ENCODE measurements at places on chromosomes 1 and 21.

DNA sequence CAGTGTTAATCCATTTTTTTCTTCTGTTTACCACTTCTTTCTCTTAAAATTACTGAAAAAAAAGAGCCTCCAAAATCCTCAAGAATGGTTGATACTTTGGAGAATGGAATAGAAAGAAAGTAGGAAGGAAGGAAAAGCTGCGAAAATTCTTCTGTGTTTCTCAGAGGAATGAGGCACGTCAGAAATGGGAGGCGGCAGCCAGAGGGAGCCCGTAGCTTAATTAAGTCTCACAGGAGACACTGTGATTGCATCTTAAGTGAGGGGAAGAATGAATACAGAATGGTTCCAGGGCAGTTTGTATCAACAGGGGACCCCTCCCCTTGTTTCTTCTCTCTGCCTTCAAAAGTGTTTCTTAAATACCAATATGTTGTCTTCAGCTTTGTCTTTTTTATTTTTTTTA, 1099.5 kb downstream of the PLA2G4A start:
- DNase-seq = no peak

DNA sequence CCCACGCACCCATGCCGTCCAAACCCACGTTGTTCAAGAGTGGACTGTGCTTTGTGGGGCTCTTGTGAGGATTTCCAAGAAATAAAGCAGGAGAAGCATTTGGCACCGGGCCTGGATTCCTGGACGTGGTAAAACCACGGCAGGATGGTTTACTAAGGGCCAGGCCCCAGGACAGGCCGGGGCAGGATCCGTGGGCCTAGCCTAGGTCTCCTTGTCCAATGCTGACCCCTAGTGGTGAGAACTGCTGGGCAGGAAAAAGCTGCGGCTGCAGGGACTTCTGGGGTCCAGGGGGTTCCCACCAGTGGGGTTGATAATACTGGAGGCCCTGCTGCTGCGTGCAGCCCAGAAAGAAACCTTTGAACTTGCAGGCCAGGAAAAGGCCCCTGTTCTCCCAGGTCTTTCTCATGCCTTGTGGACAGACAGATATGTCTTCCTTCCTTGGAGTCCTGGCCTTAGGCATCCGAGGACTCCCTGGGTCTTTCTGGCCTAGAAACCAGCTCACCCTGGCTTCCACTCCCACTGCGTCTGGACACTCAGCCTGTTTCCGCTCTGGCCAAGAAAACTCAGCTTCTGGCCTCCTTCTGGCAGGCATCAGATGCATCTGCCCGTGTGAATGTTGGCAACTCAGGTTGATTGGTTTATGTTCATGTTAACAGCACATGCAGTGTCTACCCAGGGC, 106.9 kb upstream of the TMEM51 start:
- DNase-seq = peak; percentile 54

- DNase-seq = no peak
Observed at GRCh38 chr1:51976846-51977602, 13.5 kb downstream of the RAB3B start.

- DNase-seq = no peak
Observed at GRCh38 chr1:174794861-174795260, 204.9 kb upstream of the CACYBP start.

GRCh38 chr1:235160383-235160956, 580 bp downstream of the RBM34 start:
- peak; percentile 57 for DNase-seq

- peak; percentile 40 for DNase-seq
Observed at GRCh38 chr1:111463029-111463683, 10.6 kb upstream of the C1orf162 start.

GRCh38 chr21:15274701-15275485, 210.1 kb upstream of the NRIP1 start:
- no peak for DNase-seq

DNA sequence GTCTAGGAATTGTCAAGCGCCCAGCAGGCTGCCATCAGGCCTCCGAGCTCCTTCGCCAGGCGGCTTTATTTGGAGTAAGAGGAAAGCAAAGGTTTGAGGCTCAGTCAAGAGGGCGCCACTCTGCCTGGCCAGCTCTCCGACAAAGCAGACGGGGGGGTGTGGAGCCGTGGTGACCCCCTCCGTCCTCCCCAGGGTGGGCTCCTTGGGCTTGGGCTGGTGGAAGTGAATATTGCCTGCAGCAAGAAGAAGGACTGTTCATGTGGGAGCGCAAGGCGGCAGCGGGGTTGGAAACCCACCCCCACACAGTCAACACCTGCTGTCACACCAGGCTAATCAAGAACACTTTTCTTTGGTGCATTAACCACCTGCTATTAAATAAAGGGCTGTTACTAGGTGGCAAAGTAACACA, 14.6 kb downstream of the EPHX1 start:
- DNase-seq = no peak

- DNase-seq = peak; percentile 72
Observed at GRCh38 chr1:174743654-174744561, 255.8 kb upstream of the CACYBP start.

DNA sequence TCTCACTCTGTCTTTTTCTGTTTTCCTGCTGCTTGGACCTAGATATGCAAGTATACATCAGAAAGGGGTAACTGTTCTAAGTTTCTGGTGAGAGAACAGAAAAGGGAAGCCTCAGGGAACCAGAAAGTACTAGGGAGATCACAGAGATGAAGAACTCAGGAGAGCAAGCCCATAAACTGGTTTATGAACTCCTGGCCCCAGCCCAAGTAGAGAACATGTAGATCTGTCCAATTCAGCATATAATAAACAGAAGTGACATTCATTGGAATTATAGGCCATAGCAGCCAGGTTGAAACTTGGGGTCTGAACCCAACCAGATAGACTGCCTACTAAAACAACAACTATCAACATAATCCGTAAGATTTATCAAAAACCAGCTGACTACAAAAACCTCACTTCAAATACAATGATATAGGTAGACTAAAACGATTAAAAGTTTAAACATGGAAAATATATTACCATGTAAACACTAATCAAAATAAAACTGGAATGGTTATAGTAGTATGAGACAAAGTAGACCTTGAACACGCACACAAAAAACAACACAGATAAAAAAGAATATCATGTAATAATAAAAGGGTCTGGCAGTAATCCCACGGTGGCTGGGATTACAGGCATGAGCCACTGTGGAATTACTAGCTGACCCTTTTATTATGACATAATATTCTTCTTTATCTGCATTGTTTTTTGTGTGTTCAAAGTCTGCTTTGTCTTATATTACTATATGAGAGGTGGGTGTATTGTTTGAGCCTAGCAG, 65.0 kb downstream of the ZSWIM5 start:
- no peak for DNase-seq

GRCh38 chr1:66598670-66599069, 64.7 kb downstream of the SGIP1 start:
- DNase-seq = no peak

DNA sequence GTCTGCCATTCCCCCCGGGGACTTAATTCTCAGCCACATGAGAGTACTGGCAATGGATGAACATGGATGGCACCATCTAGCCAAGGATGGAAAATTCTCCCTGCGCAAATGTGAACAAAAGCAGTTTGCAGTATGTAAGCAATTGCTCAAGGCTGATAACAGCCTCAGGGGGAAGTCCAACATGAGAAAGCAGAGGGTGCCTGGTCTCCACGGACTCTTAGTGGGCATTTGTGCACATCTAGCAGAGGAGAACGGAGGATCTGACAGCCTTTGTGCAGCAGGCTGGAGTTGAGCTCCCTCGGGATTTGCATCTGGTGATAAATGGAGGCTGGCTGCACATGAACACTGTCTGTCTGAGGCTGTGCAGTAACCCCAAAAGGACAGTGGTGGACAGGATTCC, 13.9 kb upstream of the OLIG1 start:
- no peak for DNase-seq

- DNase-seq = no peak
Observed at GRCh38 chr1:211183747-211184313, 49.9 kb upstream of the KCNH1 start.

- no peak for DNase-seq
Observed at GRCh38 chr21:38761531-38761930, 44.2 kb upstream of the ETS2 start.

- DNase-seq = no peak
Observed at GRCh38 chr1:107927820-107928219, 37.2 kb downstream of the VAV3 start.

GRCh38 chr1:198829944-198830343, 191.1 kb downstream of the PTPRC start:
- no peak for DNase-seq

DNA sequence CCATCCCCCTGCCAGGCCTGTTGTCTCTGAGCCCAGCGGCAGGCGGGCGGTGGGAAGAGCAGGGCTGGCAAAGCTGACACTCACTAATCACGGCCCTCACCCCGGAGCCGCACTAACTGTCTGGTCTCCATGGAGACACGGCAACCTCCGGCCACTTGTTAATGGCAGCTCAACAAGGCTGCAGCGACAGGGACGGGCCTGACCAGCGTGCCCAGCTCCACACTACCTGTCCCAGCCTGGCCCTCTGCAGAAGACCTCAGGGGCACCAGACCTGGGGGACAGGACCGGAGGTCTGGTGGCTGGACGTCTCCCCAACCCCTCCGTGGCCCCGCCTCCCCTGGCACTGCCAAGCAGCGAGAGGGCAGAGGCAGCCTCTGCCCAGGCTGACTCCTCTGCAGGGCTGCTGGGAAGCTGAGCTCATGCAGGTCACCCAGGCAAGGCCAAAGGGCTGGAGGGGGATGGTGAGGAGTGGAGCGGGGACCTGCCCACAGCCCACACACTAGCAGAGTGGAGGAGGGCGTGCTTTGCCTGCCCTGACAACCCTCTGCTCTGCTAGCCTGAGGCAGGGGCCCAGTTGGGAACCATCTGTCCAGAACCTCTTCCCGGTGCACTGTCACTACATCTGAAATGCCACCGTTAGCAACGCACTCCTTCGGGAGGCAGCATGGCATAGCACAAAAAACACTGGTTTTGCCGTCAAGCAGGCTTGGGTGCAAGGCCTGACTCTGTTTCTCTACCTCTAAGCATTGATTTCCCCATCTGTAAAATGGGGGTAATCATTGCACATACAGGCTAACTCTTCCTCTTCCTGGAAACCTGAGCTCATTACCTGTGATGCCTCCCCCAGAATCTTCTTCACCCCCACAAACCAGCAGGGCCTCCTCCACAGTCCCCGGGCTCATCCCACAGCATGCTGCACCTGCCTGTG, 29.6 kb upstream of the WASF2 start:
- no peak for DNase-seq

GRCh38 chr1:76219366-76219818, 144.8 kb downstream of the ST6GALNAC3 start:
- DNase-seq = no peak

GRCh38 chr1:4684136-4684535, 29.7 kb downstream of the AJAP1 start:
- no peak for DNase-seq

GRCh38 chr21:18498431-18498830, 94.8 kb upstream of the TMPRSS15 start:
- no peak for DNase-seq

- no peak for DNase-seq
Observed at GRCh38 chr1:164641353-164641730, 82.4 kb downstream of the PBX1 start.

GRCh38 chr1:29426701-29427279, 190.5 kb downstream of the PTPRU start:
- DNase-seq = no peak

GRCh38 chr1:161080441-161081405, 8.6 kb downstream of the NECTIN4 start:
- no peak for DNase-seq

DNA sequence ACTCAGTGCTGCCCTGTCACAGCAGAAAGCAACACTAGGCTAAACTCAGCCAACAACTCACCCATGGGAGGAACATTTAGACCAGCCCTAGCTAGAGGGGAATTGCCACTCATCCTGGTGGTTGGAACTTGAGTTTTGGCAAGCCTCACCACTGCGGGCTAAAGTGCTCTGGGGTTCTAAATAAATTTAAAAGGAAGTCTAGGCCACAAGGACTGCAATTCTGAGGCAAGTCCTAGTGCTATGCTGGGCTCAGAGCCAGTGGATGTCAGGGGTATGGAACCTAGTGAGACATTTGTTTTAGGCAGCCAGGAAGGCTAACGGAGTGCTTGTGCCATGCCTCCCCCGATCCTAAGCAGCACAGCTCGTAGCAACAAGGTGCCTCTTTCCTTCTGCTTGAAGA, 78.0 kb downstream of the RGS13 start:
- no peak for DNase-seq

GRCh38 chr1:169307176-169307575, 60.4 kb downstream of the NME7 start:
- no peak for DNase-seq

GRCh38 chr1:218480588-218481099, 135.5 kb downstream of the TGFB2 start:
- DNase-seq = no peak

- DNase-seq = no peak
Observed at GRCh38 chr21:35512346-35512745, 463.2 kb upstream of the RUNX1 start.

DNA sequence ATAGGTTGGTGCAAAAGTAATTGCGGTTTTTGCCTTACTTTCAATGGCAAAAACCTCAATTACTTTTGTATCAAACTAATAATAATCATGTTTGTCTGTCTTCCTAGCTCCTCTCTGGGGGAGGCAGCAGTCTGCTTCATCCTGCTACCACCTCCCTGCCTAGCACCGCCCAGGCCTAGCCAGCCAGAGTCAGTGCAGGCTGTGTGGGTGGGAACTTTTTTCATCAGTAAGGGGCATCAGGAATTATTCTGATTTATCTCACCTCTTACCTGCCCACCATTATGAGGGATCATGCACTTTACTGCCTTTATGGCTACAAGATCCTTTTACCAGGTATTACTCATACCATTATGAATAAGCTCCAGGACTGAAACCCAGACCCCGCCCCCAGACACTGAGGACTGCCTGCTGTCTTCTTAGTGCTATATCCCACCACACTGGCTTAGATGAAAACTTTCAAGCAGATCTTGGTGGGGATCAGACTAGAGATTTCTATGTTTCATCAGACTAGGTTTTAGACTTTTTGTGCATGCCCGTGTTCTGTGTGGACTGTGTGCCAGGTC, 116.4 kb downstream of the PBX1 start:
- no peak for DNase-seq

GRCh38 chr1:56509713-56510641, 69.4 kb downstream of the PLPP3 start:
- no peak for DNase-seq
